WTC11 (cell line): ENCODE measurements at places on chromosomes 5 and 9.

DNA sequence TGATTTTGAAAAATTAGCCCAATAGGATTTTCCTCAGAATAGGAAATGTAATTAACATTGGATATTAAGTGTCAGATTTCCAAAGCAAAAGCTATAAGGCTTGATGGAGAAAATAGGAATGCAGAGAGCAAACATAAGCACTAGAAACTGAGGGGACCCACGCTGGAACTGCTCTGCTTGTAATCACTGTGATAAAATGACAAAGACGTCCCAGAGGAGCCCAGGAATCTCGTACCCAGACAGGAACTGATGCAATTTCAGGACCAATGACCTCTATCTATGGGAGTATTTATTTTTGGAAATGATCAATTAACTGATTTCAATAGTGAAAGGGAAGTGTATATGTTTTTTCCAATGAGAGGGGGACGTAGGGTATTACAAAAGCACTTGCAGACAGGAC is 714.5 kb upstream of the WWC1 start:
- no peak for DNase-seq

DNA sequence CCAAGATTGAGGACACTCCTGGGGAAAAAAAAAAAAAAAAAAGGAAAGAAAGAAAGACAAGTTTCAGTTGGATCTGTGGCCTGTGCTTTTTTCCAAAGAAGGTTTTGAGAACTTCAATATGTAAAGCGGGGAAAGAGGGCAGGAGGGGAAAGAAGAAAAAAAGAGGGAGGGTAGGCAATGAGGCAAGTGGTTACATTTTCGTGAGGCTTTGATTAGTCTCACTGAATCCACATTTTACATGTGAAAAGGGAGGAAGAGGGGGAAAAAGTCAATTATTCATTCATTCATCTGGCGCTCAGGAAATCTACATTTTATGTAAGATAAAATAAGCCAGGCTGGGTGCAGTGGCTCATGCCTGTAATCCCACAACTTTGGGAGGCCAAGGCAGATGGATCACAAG is 315.2 kb upstream of the PAPPA start:
- no peak for DNase-seq

GRCh38 chr9:122053064-122053463 is 40.0 kb downstream of the TTLL11 start:
- DNase-seq = no peak

DNA sequence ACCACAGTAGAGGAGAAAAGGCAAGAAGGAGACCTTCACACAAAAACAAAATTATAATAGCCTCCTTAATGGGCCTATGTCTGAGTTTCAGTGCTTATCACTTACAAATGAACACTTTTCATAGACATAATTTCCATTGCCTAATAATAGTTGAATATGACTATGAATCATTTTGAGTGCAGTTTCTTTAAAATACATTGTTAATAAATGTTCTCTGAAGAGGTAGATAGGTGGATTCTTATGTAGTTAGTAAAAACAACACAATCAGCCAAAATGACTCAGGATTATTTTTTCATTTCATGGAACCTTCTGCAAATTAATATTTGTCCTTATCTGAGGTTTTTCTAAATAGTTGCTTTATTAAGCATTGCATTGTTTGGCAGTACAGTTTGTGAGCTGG is 45.6 kb downstream of the DAPK1 start:
- no peak for DNase-seq

DNA sequence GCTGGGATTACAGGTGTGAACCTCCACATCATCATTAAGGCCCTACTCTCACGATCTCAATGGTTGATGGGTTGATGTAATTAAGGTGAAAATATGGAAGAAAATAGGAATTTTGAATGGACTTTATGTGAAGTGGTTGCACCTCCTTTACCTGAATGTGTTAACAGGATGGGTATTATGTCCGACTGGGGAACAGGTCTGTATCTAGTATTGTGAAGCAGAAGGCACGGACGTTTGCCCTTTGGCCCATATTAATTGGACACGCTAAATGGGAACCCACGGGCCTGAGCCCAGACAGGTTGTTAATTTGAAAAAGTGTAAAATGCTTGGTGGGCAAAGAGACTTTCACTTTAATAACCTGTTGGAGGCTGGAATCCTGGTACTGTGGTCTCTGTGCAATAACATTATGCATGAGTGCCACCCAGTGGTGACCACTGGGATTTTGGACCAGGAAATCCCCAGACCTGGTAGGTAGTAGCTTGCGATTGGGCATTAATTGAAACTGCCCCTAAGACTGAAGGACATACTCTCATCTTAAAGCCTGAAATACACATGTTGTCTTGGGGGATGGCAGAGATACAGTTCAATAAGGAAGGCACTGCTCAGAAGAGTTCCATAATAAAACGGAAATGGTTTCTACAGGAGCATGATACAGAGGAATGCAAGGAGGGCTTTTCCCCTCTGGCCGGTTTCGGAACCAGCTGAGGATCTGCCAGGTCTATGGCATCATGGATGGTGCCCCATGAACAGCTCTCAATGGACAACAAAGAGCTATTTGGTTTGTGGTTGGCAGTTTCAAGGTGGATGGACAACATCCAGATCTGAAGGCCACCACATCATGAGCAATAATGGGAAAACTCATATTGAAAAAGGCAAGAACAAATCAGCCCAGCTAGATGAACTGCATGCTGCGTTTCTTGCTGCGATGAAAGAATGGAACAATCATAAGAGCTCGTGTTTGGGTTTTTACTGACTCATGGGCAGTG is 26.2 kb upstream of the BICD2 start:
- peak; percentile 84 for DNase-seq

- no peak for DNase-seq
Observed at GRCh38 chr5:96388176-96388575, 44.9 kb downstream of the PCSK1 start.

DNA sequence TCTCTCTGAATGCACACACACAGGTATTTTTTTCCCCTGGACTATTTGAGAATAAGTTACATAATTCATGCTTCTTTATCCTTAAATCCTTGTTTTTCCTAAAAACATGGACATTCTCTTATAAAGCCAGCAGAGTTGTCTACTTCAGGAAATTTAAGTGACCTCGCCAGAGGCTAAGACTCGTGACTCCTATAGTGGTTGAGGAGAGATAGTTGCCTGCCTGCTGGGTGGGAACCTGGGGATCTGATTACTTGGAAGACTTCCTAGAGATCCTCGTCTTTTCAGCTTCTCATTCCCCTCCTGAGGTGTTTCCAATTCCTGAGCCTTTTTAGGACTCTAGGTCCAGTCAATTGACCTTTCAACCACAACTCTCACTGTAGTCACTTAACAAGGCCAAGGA is 5.5 kb downstream of the SLC30A5 start:
- DNase-seq = no peak

GRCh38 chr9:90821697-90822096 is 20.1 kb downstream of the SYK start:
- no peak for DNase-seq

- DNase-seq = no peak
Observed at GRCh38 chr5:8098081-8098480, 229.1 kb downstream of the MTRR start.

DNA sequence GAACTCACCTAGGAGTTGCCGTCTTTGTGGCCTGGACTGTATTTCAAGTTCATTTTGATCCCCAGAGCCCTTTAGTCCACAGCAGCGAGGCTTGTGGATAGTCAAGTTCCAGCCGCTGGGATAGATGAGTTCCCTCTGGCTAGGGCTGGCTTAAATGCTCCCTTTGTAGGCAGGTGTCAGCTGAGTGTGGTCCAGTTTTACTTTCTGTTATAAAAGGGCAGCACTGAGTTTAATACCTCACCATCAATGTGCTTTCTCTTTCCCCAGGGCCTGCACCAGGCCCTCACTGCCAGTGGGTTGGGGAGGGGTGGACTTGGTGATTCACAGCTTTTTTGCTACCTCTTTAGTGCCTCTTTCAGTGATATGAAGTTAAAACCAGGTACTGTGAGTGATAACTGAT is 188.2 kb downstream of the SLCO4C1 start:
- DNase-seq = no peak

DNA sequence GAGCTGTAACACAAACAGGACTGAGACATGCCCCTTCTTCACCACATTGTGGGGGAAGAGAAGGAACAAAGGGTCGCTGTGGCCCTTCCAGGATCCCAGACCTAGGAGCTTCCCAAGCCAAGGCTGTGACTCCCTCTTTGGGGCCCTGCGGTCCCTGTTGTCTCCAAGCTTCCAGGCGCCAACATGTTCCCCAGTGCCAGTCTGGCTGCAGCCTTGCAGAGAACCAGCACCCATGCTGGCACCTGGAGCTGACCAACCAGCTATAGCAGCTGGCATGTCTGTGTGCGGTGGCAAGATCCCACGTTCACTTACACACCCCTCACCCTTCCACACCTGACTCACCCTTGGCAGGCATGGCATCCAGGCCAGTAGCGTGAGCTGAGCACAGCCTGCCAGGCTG is 20.7 kb upstream of the FANCC start:
- no peak for DNase-seq

DNA sequence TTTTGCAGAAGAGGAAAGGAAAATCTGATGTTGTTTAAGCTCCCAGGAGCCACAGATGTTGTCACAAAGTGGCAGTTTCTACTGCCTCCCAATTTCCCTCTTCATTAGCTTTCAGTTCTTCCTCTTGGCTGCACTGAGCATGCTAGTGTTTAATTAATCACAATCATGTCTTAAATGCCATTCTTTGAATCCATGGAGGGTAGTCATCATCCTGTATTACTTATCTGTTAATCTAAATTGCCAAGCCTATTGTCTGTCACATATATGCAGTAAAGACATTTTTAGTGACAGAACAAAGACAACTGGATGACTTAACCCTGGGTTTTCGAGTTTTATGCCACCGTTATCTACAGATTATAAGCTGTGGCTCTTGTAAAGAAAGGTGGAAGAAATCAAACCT is 14.7 kb downstream of the KLHL9 start:
- DNase-seq = no peak

GRCh38 chr5:87053146-87053545 is 214.5 kb upstream of the RASA1 start:
- no peak for DNase-seq

- DNase-seq = no peak
Observed at GRCh38 chr5:29777373-29777772, 1416.1 kb upstream of the CDH6 start.
